Activated CD4-positive, alpha-beta T cell treated with anti-CD3 and anti-CD28 coated beads for 36 hours (primary cell): ENCODE measurements at places on chromosomes 5 and 9.

- DNase-seq, result no peak
Measured at GRCh38 chr5:96070622-96071225, 109.1 kb upstream of the ELL2 start.

DNA sequence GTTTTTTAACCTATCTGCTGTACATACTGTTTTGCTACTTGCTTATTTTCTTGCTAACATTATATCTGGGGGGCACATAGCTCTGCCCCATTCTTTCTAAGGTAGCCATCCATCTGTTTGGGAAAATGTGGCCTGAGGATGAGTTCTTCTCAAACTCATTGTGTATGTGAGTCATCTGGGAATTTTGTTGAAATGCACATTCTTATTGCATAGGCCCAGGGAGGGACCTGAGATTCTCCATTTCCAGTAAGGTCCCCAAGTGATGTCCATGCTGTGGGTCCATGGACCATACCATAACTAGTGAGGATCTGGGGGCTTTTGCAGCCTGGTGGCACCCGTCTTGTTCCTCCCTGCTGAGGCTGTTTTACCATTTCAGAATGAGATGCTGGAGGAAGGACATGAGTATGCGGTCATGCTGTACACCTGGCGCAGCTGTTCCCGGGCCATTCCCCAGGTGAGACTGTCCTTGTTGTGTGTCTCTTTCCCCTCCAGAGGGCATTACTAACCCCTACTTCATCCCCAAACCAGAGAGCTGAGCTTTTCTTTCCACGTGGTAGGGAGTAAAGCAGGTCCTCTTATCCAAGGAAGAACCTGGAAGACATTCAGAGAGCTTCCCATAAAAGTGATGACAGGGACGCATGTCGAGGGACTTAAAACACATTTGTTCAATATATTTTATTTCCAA, 28.6 kb downstream of the CYFIP2 start:
- no peak for DNase-seq

GRCh38 chr5:149268928-149269557, 2.6 kb upstream of the AFAP1L1 start:
- DNase-seq, result no peak

DNA sequence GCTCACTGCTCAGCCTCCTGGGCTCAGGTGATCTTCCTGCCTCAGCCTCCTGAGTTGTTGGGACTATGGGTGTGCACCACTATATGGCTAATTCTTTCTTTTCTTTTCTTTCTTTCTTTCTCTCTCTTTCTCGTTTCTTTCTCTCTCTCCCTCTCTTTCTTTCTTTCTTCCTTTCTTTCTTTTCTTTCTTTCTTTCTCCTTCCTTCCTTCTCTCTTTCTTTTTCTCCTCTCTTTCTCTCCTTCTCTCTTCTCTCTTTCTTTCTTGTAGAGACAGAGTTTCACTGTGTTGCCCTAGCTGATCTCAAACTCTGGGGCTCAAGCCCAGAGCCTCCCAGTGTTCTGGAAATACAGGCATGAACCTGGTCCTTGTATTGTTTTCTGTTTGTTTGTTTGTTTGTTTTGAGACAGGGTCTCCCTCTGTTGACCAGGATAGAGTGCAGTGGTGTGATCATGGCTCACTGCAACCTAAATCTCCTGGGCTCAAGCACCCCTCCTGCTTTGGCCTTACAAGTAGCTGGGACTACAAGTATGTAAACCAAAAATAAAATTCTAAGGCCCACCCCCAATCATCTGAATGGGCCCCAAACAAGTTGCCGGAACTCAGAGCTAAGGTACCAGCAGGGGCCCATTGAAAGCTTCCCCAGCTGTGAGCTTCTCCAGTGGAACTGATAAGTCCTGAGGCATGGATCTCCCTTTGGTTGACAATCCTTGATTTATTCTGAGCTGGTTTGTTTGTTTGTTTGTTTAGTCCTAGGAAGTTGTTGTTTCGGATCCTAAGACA, 11.9 kb upstream of the BTF3 start:
- DNase-seq, result no peak

DNA sequence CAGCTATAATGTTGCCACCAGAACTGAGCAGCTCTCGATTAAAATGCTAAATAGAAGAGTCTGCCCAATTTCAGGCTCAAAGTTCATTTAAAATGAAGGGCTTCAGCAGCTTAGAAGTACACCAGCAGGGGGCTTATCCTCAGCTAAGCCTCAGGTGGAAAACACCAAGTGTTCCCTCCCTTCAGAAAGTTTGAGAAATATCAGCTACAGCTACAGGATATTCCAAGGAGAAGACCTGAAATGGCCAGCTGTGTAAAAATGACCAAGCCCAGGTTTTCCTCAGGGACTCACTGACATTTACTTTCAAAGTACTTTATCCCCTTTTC, 395.4 kb downstream of the DTWD2 start:
- DNase-seq, result no peak

DNA sequence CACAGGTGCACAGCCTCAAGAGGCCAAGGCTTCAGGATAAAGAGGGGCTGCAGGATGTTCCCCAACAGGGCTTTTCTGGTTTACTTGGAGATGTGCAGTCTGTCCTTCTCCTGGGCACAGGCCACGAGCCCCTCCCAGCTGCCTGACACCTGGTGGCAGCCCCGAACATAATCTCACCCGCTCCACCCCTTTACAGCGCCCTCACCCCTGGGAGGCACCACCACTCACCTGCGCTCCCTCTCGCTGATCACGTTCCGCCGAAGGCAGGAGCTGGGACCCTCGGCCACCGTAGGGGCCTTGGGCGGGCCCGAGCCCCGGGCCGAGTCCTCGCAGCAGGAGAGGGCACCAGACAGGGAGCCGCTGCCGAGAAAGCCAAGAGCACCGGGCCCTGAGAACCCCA, 514 bp downstream of the SOHLH1 start:
- no peak for DNase-seq

DNA sequence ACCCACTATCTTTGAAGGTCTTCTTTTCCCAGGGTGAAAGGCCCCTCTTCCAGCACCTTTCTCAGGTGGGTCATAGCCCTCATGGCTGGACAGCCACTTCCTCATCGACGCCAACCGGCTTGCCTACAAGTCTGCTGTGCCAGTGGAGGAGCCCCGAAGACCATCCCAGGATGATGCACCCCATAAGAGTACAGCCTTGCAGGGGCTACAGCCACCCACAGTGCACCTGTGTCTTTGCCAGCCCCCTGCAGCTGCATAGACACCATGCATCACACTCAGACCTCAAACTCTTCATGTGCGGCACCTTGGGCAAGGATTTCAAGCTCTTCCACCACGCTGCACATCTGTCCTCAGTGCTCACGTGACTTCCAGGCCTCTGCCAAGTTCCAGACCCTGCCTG, 173.4 kb downstream of the SLF1 start:
- DNase-seq, result no peak

GRCh38 chr5:173714551-173715428, 98.3 kb upstream of the BOD1 start:
- DNase-seq, result no peak

DNA sequence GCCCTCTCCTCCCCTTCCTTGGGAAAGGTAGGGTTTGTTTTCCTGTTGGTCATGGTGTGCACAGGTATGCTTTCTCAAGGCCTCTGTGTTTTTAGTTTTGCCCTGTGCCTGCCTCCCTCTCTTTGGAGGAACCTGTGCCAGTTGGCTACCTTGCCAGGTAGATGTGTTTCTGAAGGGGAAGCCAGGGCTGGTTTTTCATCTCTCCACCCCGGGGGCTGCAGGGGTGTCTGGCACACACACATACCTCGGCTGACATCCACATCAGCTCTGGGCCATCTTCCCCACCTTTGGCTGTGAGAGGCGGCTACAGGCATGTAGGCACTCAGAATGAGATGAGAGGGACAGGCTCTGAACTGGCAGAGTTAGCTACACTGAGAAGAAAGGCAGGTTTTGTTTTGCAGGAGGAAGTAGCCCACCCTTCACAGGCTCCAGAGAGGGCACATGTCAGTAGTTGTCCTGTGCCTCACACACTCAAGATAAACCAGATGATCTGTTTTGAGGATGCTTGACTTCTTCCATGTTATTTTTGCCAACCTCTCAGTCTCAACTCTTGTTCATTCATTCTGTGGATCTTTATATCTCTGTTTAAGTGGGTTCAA, 9.7 kb downstream of the RGMB start:
- DNase-seq, result no peak

DNA sequence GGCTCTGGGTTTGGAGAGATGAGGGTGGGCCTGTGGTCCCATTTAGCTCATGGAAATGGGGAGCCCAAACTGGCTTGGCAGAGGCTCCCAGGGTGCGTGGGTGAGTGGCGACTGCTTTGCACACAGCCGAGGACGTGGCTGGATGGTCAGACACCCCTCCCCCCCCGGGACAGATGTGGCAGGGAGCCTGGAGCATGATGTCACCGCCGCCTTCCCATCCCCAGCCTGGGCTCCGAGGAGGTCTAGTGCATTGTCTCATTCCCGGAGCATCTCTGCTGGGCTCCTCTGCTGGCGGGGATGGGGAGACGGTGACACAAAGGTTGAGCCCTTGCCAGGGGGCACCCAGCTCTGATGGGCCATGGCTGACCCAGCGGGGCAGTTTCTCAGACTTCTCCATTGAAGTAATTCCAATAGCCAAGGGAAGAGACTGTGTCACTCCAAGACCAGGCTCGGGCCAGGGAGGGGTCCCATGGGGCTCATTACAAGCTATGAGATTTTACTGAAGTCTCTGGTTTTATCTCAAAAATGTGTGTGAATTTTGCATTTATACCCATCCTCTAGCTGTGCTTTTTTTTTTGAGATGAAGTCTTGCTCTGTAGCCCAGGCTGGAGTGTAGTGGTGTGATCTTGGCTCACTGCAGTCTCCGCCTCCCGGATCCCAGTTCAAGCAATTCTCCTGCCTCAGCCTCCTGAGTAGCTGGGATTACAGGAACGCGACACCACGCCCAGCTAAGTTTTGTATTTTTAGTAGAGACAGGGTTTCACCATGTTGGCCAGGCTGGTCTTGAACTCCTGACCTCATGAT, 36.1 kb downstream of the HMCN2 start:
- no peak for DNase-seq

DNA sequence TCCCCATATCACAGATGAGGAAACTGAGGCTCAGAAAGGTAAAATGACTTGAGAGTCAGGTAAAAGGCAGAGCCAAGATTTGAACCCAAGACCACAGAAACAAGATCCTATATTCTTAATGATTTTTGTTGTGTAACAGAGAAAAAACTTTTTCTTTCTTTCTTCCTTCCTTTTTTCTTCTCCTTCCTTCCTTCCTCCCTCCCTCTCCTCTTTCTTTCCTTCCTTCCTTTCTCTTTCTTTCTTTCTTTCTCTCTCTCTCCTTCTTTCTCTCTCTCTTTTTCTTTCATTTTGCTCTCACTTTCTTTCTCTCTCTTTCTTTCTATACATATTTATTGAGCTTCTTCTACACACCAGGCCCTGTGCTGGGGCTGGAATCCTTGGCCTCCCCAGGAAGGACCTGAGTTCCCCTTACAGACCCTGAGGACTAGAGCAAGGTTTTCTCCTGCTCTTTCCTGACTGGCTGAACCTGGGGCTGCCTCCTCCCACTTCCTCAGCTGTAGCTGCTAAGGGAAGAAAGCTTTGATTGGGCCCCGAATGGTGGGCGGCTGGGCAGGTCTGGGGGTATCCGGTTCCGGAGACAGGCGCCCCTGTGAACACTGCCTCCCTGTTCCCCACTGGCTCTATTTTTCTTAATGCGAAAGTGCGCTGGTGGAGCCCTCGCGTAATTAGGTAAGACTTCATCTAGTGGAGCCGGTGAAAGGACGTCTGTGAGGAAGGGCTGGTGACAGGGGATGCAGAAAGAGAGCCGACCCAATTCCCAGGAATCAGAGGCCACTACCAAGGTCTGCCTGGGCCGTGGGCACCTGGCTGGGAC, 27.4 kb upstream of the KIF12 start:
- DNase-seq, result no peak

DNA sequence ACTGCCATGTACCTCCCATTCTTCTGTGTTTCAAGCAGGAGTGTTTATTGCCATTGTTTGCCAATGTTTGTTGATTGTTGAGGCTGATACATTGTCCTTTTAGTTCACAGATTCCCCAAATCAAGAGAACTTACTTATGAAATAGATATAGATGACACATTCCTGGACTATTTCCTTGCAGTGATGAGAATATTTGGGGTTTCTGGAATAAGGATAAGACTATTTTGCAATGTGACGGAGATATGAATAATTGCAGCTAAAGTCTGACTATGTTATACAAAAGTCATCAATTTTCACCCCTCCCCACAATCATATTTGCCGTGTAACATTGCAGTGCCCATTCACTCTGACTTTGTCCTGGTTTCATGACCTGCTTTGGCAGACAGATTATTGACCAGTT, 460.8 kb downstream of the CDH10 start:
- DNase-seq, result no peak

GRCh38 chr5:148739524-148739923, 85.2 kb upstream of the HTR4 start:
- DNase-seq, result no peak

- no peak for DNase-seq
Measured at GRCh38 chr5:6461793-6462650, 13.4 kb downstream of the UBE2QL1 start.

DNA sequence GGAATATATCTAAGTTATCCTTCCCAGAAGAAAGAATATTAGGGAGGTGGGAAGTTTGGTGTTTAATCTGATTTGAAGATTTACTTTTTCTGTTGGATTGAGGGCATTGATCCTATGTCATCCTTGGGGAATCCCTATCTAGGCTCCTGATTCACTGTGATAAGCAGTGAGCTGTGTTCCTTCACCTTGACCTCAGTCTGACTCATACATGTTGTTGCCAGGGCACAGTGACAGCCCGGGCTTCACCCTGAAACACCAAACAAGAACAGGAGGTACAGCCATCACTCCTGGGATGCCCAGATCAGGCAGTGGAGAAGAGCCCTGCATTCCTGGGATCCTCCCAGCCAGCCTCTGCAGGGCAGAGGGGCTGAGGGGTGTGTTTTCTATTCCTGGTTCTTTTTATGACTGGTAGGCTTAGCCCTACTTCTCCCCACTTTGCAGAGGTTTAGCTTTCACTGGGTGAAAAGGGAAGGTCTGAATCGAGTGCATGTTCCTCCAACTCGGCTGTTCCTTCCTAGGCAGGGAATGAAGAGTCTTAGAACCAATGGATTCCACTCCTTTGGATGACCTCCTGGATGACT, 3.1 kb upstream of the FAM53C start:
- peak; percentile 41 for DNase-seq

GRCh38 chr5:122362361-122362760, 50.3 kb downstream of the SNCAIP start:
- no peak for DNase-seq

GRCh38 chr5:88536146-88536545, 267.5 kb upstream of the TMEM161B start:
- no peak for DNase-seq

DNA sequence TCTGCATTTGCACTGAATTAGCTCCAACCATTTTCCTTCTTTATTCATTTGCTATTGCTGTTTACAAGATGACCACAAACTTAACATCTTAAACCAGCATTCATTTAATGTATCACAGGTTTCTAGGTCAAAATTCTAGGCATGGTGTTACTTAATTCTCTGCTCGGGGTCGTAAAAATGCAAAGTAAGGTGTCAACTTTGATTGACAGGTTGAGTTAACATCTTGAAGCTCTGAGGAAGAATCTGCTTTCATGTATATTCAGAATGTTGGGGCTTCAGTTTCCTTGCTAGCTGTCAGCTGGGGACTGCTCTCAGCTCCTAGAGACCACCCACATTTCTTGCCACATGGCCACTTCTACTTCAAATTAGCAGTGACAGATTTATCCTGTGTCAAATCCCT, 348.7 kb upstream of the GRIN3A start:
- DNase-seq, result no peak

GRCh38 chr5:123283031-123283430, 140.2 kb downstream of the CEP120 start:
- DNase-seq, result no peak
